ENCODE measurements at places on chromosomes 7 and 10. TPM values are rescaled to one million over a fixed set of nuclear protein-coding genes. Genes with fewer than 3 reads are reported as not detected.
A peak's percentile ranks its signal among the peaks of the same experiment; 100 is the strongest.

DNA sequence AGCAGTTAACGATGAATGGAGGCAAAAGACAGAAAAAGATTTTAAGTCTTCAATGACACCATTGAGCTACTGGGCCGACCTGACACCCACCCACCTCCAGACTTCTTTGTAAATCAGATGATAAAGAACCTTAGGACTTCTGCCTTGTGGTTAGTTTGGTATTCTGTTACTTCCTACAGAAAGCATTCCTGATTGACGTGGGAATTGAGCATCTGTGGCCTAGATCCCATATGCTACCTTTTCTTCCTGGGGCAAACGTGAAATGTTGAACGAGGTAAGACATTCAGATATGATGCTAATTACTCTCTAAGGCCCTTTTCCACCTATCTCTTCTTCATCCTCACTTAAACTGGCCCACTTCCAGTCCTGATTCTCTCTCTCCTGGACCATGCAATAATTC, 10.2 kb downstream of the PRLHR start:
- no peak for DNase-seq

DNA sequence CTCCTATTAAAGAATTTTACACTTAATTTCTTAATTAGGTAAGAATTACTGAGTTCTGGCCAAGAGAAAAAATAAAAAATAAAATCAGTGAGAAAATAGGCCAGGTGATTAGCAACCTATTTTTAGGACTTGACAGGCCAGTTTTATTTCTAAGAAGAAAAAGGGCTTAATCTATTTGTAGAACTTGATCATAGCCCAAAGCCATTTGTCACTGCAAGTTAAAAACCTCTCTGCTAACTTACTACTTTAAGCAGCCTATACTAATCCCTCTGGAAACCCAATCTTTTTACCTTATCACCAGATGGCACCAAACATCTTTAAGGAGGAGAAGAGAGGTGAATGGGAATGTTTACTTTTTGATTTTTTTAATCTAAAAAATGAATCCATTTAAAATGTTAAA, 222.1 kb upstream of the RHOBTB1 start:
- no peak for DNase-seq

GRCh38 chr10:14822879-14823755, 14.7 kb downstream of the CDNF start:
- DNase-seq = peak; percentile 46

The TMEM140 gene
- 5.0 TPM for total RNA-seq

DNA sequence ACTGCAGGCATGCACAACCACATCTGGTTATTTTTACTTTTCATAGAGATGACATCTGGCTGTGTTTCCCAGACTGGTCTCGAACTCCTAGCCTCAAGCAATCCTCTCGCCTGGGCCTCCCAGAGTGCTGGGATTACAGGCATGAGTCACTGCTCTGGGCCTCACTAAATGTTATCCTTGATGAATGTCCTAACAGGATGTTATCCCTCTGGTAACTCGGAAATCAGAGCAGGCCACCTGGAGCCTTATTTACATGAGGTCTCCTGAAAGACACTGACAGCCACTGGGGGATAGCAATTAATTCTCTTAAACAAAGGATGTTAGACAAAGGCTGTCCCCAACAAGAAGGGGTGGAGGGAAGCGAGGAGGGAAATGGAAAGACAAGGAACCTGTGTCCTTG, 4.5 kb upstream of the ZNF438 start:
- peak; percentile 58 for DNase-seq

The FGL2 gene
- total RNA-seq = 8.8 TPM

Data from LHCN-M2 (cell line).